ENCODE measurements at places on chromosomes 13 and 19. TPM values are rescaled to one million over a fixed set of nuclear protein-coding genes. Genes with fewer than 3 reads are reported as not detected.

Gene CGB8
- not detected for total RNA-seq

Gene WASF3
- total RNA-seq = 22.1 TPM

Gene FLT1
- total RNA-seq = 13.7 TPM

Gene PRX
- total RNA-seq = 2.5 TPM

Data from occipital lobe (tissue), 3 donors.